Stimulated activated CD8-positive, alpha-beta memory T cell treated with anti-CD3 and anti-CD28 coated beads, Interleukin-7, amount 100 ng/mL, for 1 hour (primary cell): ENCODE measurements at places on chromosomes 3 and 15.

- DNase-seq: no peak
Measured at GRCh38 chr3:195806211-195806915, 5.4 kb downstream of the MUC4 start.

DNA sequence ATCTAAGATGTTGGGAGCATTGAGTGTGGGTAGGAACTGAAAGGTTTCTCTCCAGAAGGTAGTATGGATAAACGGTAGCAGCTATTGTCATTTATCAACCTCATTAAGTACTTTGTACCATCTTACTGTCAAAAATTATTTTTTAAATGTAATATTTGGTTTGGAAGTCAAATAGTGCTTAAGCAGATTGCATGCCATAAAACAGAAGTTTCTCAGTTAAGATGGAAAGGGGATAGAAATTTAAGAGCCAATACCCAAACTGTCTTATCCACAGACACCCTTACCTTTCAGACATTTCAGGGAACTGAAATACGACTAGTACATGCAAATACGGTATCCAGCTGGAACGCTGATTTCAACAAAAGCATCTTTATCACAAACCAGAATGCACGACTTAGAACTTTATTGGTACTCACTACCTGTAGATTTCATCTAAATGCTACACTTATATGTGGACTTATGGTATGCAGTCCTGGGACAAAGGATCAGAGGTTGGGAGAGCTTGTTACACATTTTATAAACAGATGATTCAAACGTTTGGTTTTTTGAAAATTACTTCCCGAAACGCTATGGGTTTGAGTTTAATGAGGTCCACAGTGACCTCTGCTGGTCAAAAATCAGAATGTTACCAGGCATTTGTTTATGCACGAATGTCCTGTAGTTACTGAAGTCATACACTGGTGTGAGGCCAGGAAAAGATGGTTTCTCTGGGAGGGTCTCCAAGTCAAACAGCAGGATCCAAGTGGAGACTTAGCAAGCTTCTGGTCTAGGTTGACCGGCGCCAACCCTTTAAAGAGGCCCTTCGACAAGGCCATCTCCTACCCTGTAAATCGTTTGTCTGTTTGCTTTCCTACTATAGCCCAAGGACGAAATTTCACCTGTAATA lies 45.7 kb upstream of the DUT start:
- DNase-seq: no peak

- DNase-seq: no peak
Measured at GRCh38 chr15:37031198-37031597, 69.2 kb downstream of the MEIS2 start.

DNA sequence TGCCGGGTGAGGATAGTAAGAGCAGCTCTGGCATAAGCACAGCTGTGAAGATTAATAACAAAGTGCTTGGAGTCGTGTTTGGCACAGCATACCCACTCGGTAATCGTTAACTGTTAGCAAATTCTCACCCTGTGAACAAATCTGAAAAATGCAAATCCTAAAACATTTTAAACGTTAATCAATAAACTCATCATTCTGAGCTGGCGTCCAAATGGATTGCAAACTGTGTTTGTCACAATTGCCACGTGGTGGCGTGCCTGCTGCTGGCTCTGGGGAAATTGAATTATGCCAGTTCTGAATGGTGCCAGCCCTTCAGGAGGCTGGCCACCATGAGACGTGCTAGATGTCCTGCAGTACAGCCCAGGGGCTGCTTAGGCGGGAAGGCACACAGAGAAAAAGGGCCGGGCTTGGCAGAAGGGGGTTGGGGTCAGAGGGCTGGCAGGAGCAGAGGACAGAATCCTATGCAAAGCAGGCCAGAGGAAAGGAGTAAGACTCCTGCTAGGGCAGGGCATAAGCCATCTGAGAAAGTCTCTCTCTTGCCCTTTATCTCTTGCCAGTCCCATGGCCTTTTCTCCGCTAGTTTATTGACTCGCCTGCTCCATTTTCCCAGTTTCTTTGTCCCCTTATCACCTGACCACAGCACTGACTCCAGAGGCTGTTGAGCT lies 22.1 kb upstream of the POLG start:
- no peak for DNase-seq

DNA sequence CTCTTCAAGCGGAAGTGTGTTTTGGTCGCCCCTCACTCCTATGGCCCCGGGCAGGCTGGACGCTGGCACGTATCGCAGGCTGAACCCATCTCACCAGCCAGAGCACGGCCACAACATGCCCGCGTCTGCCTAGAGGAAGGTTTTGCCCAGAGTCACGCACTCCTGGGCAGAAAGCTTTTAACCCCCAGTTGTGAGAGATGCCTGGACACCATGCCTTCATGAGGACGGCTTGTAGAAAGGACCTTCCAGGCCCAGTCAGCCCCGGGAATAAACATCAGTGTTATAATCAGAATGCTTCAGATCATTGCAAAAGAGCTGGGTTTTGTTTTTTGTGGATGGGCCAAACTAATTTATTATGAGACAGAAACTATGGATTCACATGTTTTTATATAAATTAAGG lies 16.5 kb downstream of the CYFIP1 start:
- DNase-seq: no peak

DNA sequence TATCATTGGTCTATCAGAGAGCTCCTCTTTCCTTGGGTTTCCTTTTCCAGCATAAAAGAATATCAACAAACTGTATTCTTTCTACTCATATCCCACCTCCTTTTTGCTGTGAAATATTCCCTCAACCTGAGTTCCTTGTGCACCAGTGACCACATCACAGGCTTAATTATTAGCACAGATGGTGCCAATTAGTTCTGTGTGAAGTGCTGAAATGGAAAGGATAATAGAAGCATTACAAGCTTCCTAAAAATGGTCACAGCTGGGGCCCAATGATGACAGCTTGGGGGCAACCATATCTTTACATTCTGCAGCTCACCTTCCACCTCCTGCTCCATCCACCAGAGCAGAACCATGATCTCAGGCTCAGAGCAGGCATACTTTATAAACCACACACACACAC lies 84.6 kb downstream of the ANO10 start:
- DNase-seq: no peak

- DNase-seq: no peak
Measured at GRCh38 chr15:21261965-21262850, 178.1 kb downstream of the POTEB3 start.

DNA sequence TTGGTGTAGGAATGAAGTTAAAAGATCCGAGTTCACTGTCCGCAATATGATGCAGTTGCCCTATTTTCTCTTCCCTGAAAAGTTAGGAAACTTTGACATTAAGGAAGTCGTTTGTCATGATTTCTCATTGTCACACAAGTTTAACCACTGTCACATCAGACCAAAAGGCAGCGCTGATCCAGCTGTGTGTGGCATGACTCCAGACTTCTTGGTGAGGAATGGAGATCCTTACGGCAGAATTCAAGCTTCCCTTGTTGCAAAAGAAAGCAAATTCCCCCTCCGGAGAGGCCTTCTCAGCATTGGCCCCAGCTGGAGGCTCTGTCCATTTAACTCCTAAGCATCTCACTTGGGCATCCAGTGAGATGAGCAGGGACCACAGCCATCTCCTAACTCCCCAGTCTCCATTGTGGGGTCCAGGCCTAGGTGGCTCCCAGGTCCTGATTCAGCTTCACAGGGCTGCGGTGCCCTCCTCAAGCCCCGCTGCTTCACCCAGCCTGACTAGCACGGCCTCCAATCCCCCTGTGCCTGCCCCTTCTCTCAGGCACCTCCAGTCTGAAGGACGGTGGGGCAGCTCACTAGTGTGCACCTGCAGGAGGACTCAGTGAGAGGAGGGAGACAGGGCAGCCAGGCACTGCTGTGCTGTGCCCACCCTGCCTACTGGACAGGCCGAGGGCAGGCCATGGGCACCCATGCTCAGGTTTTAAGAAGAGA lies 159.5 kb downstream of the CHSY1 start:
- no peak for DNase-seq

DNA sequence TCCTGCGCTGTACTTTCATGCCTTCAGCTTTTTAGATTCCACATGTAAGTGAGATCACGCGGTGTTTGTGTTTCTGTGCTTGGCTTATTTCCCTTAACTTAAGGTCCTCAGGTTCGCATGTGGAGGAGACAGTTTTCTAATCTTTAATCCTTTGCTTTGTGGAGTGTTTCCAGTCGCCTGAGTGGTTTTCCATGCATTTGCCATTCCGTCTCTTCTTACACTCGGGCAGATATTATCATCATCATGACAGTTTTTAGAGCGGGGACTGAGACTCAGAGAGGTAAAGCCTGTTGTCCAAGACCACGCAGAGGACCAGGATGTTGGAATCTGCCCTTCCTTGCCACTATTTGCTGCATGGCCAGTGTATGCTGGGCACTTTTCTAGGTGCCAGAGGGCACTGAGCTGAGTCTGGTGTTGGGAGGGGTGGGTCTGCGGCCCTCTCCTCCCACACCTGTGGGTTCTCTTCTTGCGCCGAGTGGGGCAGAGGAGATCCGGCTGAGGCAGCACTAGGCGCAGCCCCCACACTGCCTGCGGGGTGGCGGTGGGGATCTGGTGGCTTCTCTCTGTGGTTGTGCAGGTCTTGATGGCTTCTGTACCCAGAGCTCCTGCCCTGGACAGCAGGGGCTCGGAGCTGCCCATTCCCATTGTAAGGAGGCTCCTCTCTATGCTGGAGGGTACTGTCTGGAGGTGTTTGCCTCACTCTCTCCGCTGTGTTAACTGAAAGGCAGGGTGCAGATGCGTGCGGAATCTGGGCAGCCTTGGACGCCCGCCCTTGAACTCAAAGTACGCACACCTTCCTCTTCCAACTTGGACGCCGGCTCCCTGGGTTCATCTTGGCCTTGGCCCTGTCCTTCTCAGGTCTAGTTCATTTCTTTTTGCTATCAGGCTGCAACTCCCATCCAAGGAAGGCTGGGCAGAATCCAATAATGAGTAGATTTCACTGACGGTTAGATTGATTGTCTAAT lies 156.0 kb upstream of the RGMA start:
- no peak for DNase-seq

DNA sequence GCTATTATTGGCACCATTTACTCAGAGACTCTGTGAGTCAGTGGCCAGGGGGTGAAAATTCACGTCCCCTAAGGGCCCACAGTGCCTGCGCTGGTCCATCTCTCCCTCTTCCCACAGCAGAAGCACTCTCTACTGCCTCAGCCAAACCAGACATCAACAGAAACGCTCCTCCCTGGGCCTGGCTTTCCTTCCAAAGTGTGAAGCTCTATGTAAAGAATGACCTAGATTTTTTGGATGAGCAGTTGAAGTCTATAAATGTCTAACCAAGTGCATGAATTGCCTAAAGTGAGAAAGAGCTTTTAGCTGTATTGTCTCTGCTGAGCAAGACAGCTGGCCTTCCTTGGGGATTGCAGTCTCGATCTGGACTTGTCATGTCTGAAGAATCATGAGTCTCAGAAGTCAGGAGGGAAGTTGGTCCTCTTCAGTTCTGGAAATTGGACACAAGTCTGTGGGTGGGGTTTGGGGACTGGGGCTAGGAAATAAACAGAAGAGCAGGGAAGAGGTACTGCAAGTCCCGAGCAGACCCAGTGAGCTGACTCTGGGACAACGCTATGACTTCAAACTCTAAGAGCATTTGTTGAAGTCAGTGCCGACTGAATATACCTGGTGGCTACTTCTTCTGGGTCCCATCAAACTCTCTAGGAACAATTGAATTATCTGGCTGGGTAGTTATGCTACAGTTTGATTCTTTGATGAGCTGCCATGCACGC lies 29.0 kb downstream of the RASGRP1 start:
- no peak for DNase-seq

DNA sequence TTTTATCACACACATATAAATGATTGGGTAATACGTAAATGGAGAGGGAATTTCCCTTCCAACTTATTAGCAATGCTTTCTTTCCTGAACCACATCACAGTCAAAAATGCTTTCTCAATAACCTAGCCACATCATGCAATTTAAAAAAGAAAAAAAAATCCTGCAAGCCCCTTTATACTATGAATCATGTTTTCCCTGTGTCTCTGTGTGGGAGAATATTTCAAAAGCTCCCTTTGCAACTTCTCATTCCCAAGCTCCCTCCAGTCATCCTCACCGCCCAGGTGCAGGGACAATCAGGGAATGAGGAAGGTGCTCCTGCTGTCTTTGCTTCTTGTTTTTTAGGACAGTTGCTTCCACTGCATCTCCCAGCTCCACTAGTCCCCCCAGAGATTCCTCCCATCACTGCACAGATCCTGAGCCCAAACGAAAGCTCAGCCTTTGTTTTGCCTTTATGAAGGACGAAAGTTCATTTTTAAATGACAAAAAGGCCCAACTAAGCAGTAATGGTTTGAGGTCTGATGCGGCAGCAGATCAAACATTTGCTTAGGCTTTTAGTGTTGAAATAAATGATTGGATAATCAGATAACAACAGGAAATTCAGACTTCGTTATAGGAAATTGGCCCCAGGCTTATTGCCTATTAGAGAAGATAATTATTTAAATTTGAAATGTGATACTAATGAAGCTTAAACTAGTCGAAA lies 47.8 kb upstream of the ADGRG7 start:
- DNase-seq: no peak

- DNase-seq: no peak
Measured at GRCh38 chr15:99732124-99732750, 1.0 kb downstream of the LYSMD4 start.

DNA sequence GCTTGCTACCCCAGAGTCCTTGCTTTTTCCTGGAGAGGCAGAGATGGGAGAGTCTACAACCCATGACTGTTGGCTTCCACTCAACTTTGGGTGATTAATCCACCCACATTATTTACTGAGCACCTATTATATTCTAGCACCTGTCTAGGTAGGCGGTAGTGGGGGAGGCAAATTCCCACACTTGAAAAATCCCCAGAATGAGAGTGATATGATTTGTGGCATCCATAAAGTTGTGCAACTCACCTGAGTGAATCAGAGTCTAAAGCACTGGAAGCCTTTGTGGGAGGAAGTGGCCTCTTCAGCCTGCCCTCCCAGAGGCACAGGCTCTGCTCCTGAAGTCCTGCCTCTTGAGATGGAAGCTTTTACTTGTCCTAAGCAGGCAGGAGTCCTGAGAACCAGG lies 40.4 kb upstream of the CTNNB1 start:
- DNase-seq: no peak

- no peak for DNase-seq
Measured at GRCh38 chr3:156259896-156260295, 139.5 kb downstream of the KCNAB1 start.

DNA sequence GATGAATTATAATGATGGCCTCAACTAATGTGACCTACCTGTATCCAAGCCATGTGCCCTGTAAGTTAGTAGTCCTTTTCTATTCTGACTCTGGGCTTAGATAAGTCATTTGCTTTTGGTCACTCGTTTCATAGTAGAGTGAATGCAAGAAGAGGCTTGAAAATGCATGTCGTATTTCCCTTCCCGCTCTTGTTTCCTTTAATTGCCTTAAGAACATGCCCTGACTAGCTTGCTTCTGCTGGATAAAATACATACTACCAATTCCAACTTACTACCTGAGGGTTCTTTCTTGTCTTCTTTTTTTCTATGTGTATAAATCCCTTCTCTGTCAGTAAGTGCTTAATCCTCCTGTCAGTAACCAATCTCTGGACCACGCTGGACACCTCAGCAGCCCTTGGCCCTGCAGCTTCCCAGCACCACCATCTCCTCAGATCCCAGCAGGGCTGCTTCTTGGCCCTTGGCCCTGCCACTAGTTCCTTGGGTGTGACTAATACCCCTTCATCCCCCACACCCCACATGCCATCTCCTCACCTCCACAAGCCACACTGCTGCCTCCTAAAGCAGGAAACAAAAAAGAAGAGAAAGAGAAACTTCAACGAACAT lies 771.7 kb downstream of the IGSF11 start:
- no peak for DNase-seq
